Fibroblast of pulmonary artery (primary cell): ENCODE measurements at places on chromosomes 11 and 22.

DNA sequence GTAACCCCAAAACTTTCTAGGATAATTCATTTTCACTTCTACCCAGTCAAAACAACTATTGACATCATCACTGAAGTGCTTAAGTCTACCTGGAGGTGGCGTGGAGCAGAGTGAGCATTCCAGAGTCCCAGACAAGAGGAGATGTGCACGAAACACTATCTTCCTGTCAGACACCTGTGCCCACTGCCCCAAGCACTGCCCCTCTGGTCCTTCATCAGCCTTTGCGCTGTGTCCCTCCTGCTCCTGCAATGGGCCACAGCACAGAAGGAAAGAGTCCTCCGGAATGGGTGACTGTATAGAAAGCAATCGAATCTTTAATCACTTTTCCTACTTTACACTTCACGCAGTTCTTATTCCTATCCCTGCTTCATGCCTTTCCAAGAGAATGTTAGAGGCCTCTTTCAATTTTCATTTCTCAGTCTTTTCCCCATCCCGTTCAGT, 512 bp upstream of the GRIA4 start:
- DNase-seq: peak; percentile 18

DNA sequence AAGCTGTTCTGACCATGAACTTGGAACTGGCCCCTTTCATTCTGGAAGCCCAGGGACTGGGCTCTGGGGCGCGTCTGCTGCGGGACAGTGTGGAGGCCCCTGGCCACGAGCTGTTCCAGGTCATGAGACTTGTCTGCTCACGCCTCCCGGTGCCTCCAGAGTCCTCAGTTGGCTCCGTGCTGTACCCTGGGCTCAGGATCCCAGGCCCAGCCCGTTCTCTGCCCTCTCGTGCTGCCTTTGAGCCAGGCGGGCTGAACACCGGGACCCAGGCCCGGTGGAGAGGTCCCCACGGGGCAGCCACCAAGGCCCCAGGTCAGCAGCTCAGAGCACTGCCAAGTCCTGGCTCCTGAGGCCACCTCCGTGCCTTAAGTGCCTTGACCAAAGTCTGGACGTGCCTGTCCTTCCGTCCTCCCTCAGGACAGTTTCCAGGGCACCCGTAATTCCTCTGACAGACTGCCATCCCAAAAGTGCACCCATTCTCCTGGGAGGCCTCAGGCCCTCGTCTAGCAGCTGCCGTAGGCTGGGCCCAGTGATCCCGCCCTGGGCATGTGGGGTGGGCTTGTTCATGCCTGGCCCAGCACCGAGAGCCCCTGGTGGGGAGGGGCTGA, 36.3 kb upstream of the PPARA start:
- no peak for DNase-seq

GRCh38 chr22:50530580-50530876, 716 bp upstream of the TYMP start:
- DNase-seq: peak; percentile 37

DNA sequence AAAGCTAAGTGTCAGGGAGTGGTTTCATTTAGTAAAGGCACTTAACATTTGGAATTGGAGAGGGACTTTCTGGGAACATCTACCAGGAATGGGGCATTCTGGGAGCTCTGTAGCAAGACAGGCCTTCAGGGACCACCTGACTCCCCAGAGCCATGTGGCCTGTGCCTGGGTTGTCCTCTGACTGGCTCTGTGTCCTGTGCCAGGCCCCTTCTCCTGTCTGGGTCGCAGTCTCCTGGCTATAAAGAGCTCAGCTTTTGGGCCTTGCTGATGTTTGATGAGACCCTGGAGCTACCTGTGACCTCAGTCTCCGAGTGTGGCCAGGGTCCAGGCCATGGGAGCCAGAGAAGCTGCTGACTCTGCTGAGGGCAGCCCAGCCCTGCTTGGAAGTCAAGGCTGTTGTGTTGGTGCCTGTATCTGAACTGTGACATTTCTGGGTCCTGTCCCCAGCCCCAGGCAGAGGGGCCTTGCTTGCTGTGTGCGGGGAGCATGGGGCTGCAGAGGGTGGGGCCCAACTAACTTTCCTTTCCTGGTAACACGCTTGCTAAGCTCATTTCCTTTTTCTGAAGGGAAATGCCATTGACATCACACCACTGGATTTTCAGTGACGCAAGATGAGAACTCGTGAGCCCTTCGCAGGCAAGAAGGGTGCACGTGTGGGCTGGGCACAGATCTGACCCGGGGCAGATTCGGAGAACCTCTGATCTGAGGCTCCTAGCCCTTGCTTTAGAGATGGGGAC, 41.3 kb downstream of the LRRC32 start:
- peak; percentile 97 for DNase-seq

- DNase-seq: no peak
These were observed 116.0 kb downstream of the MN1 start for GRCh38 chr22:27685515-27685914.

- DNase-seq: peak; percentile 78
These were observed 322.8 kb upstream of the SYN3 start for GRCh38 chr22:33380789-33381530.

DNA sequence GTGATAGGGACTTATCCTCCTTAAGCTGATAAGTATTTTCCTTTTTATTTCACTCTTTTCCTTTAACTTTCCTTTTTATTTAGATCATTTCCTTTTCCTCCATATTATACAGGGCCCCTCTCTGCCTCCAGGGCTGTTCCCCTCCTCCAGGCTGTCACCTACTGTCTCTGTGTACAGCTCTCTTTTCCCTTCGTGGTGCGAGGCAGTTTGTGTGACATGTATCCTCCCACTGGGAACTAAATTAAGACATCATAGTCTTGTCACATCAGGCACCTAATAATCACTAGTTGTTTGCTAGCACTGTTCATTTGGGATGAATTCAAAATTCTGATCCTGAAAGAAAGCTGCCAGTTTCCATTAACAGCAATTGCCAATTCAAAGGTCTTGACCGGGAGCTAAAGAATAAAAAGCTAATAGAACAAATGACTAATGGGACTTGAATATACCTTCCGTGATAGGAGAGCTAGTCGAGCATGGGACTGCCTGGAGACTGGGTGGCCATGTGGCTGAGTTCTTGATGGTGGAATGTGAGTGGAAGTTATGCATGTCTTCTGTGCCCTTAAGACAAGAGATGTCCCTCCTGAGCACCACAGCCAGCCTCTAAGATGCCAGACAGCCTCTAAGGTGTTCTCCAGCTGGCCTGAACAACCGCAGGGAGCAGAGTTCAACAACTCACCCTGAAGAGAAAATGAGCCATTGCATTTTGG, 77.7 kb upstream of the LRRC55 start:
- DNase-seq: no peak

DNA sequence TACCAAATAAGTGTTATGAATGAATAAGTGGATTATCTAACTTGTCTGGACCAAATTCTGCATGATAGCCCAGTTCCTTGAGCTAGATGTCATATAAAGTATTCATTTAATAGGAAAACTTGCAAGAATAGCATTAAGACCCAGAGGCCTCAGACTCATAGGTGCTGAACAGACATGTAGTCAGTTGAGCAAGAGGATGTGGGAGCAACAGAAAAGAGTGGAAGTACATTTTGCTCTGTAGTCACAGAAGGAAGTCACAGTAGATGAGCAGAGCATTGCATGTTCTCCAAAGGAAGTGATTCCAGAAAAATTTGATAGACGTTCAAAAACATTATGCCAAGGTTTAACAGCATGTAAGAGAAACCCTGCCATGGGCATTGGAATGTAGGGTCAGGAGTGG, 9.5 kb downstream of the HOATZ start:
- DNase-seq: no peak

DNA sequence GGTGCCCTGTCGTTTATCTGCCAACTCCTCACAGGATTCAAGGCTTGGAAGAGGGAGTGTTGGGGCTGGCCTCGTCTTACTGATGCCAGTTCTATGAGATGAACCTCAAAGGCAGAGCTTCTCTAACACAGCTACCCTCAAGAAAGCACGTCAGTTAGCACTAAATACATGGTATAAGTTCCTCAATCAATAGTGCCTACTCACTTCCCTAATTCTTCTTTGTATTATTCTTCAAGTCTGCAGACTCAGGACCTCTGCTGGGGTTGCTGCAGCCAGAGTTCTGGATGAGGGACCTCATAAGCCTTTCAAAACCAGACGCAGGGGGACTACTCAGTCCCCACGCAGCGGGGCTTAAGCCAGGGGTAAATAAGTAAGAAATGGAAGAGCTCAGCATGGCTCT, 118.3 kb downstream of the VPREB1 start:
- DNase-seq: no peak

DNA sequence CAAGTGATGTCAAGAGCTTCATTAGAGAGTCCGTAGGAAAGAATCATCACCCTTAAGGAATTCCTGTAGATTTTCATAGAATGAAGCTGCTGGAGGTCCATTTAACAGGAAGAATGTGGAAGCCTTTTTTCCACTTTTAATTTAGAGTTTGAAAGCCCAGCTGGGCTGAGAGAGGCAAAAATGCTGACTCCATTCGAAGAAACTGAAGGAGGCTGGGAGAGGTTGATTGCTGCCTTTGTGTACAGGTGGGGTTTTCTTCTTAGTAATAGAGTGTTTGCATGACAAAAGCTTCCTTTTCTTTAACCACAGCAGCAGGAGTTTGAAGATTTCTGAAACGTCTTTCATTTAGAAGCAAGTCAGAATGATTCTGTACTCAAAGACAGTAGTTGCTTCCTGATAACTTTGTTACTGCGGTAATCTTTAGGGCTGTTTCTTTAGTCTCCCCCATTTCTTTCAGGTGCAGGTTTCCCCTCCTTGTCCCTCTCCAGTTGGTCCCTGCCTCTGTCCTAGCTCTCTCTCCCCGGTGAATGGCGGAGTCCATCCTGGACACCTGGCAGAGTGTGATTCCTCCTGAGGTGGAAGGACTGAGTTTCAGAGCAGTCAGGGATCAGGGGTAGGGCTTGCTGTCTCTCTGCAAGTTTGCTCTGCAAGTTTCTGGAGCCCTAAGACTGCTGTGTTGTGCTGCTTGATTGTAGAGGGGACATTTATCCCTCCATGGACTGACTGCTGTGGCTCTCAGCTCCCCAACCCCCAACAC, 166.2 kb downstream of the LDLRAD3 start:
- peak; percentile 38 for DNase-seq

- peak; percentile 10 for DNase-seq
These were observed 4.2 kb downstream of the AMPD3 start for GRCh38 chr11:10459029-10459970.

GRCh38 chr11:20483931-20484330, 96.4 kb downstream of the PRMT3 start:
- DNase-seq: peak; percentile 10

GRCh38 chr22:48473202-48473601, 1354.5 kb downstream of the BRD1 start:
- no peak for DNase-seq

- DNase-seq: no peak
These were observed 53.6 kb downstream of the DDX10 start for GRCh38 chr11:108718466-108718865.

DNA sequence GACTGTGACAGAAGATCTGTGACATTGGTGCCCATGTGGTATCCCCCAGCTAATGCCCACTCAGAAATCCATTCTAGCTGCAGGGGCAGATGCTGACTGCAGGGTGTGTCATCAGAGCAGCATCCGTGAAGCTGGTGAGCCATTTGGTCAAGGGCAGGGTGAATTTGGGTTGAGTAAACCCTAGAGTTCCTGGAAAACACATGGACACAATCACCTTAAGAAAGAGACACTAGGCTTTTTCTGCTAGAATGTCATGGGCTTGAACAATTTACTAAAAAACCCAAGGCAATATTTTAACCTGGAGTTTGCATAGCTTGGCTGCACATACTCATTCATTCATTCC, 100.0 kb downstream of the ADAMTS15 start:
- no peak for DNase-seq

- DNase-seq: peak; percentile 62
These were observed 33.0 kb upstream of the P2RY2 start for GRCh38 chr11:73184953-73185671.

- DNase-seq: peak; percentile 39
These were observed 101.7 kb downstream of the ATM start for GRCh38 chr11:108324587-108324986.

- DNase-seq: no peak
These were observed 6.7 kb downstream of the GALNT18 start for GRCh38 chr11:11615086-11615485.

DNA sequence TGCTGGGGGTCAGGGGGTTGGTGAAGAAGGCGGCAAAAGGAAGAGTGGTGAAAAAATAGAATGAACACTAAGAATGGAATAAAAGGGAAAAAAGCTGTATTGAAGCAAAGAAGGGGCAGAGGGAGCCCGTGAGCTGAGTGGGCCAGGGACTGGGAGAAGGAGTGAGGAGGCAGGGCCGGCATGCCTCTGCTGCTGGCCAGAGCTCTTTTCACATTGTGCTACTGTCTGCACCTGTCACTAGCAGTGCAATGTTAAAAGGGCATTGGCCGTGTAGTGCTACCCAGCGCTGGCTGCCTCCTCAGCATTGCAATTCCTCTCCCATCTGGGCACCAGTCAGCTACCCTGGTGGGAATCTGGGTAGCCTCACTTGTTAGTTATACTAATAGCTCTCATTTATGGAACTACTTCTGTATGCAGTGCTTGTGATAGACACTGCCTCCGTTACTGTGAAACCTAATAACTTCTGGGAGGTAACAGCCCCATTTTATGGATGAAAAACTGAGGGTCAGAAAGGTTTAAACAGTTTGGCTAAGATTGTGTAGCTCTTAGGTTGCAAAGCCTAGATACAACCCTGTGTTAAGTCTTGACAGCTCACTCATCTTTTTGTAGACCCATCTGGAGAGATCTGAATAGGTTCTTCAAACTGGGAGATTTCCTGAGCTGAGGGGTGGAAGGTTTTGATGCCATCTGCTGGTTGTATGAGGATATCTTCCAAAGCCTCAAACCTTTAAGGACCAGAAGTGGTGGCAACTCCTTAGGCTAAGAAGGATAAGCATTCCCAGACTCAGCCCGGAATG, 8.5 kb downstream of the YPEL4 start:
- peak; percentile 82 for DNase-seq

DNA sequence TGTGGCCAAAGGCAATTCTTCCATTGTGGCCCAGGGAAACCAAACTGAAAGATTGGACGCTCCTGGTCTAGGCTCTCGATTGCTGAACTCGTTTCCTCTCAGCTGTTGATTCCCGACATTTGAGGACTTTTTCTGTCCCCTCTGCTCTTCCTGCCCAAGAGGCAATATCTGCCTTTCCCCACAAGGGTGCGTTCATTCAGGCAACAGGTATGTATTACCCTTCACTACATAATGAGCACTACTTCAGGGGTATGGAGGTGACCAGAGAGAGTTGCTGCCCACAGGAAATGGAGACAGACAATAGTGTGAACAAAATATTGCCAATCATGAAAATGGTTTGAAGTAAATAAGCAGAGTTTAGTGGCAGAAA, 8.2 kb downstream of the PTH start:
- peak; percentile 21 for DNase-seq

DNA sequence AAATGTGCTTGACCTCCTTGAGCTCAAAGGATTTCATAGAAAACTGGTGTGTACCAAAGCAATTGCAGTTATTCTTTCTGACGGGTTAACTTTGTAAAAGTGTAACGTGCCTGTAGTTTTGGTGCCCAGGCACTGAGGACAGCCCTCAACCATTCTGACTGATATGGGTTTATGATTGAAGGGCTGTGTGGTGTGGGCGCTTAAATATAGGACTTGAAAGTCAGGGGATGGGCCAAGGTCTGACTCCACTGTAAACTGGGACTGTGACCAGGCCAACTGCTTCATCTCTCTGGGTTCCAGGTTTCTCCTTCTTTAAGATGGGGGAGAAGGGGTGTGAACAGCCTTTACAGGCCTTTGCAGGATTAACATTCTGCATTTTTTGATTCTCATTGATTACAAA, 191.1 kb upstream of the ARHGAP20 start:
- no peak for DNase-seq

GRCh38 chr22:46196278-46196677, 46.0 kb downstream of the PPARA start:
- DNase-seq: no peak

- no peak for DNase-seq
These were observed 111.9 kb downstream of the EHF start for GRCh38 chr11:34732831-34733230.

GRCh38 chr22:22706253-22706915, 62.0 kb downstream of the GGTLC2 start:
- no peak for DNase-seq
